ENCODE measurements at places on chromosomes 11 and 22.

DNA sequence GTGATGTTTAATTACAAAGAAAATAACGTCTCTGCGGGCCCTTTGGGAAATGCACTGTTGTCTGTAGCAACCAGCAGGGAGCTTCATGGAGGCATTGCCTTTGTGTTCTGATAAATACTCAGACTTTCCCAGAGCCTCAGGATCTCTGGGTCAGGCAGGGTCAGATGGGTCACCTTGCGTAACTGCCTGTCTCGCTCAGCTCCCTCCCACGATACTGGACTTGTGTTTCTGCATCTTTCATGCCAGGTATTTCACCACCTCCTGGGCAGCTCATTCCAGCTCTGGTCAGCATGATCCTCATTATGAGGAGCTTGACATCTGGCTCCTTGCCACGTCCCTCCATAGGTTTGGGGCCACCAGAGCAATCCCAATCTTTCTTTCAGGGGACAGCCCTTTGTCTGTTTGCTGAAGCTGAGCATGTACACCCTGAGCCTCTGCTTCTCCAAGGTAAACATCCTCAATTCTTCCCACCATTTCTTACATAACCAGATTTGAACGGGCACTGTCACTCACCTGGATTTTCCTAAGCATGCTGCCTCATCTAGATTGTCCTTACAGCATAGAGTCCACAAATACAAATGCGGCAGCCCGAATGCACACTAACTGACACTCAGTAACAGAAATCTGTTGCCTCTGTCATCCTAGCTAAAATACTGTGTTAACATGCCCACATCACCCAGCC is 162.3 kb downstream of the LARGE1 start:
- no peak for DNase-seq

- no peak for DNase-seq
Observed at GRCh38 chr11:83424376-83425136, 138.4 kb upstream of the CCDC90B start.

GRCh38 chr11:69337211-69337721 is 43.3 kb downstream of the MYEOV start:
- DNase-seq, result peak; percentile 66

GRCh38 chr11:61954851-61955421 is 4.8 kb downstream of the BEST1 start:
- no peak for DNase-seq

Data from GM12878 (cell line).